ENCODE measurements at places on chromosomes 2 and 18.

DNA sequence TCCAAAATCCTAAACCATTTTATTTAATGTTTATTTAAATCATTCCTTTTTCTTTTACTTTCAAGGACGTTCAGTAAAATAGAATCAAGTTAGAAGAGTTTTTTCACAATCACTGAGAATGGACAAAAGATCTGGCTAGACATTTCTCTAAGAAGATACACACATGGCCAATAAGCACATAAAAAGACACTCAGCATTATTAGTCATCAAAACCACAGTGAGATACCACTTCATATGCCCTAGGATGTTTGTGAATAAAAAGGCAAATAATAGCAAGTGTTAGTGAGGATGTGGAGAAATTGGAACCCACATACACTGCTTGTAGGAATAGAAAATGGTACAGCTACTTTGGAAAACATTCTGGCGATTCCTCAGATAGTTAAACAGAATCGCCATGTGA, 76.1 kb downstream of the RHBDD1 start:
- no peaks in the 10 kb centered on the region for H3K27me3 ChIP-seq
- no peak for DNase-seq
- peaks cover 5% of the 10 kb centered on the region for H3K36me3 ChIP-seq
- peaks cover 6% of the 10 kb centered on the region for H3K4me1 ChIP-seq
- no peak overlapping the region for H3K4me3 ChIP-seq

DNA sequence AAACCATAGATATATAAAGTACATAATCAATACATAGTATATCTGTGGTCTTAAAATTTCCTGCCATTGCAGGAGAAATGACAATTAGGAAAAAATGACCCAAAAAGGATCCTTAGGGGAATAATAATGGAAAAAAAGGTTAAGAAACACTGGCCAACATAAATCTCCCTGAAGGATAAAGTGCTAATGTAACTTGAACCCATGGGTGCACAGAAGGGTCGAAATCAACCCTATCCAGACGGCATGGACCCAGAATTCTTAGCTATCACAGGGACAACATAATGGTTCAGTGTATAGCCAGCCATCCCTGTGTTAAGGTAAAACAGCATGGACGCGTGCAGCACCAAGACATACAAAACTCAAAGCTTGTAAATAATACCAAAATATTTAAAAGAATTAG, 150.8 kb downstream of the DYM start:
- H3K4me3 ChIP-seq: no peak overlapping the region
- DNase-seq: no peak
- no peaks in the 10 kb centered on the region for H3K27me3 ChIP-seq

DNA sequence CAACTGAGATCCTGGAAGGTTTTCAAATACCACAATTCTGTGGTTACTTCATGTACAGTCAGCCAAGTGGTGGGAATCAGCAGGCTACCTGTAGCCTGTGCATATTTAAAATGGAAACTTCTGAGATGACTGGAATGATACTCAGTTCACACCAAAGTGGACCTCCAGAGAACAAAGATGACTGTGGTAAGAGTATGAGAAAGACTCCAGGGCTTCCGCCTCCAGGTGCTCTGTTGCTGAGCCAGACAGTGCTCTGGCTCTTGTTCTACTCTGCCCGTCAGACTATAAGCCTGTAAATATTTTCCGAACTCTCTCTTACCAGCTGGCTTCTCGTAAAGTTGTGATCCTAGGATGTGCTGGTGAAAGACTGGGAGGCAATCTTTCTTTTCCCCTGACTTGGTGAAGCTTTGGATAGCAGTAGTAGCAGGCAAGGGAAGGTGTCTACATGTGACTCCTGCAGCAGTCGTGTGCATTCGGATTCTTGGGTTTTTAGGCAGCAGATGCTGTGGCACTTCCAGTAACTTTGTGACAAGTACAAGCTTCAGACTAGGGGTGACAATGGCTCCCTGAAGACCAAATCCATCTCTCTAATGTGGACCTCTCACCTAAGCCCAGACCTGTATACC, 23.1 kb downstream of the ST3GAL5 start:
- H3K4me3 ChIP-seq: no peak overlapping the region
- no peaks in the 10 kb centered on the region for H3K27me3 ChIP-seq
- peaks cover 18% of the 10 kb centered on the region for H3K36me3 ChIP-seq
- H3K4me1 ChIP-seq: peaks cover 48% of the 10 kb centered on the region
- peak overlapping the region; percentile 14 for H3K27ac ChIP-seq
- no peak for DNase-seq

DNA sequence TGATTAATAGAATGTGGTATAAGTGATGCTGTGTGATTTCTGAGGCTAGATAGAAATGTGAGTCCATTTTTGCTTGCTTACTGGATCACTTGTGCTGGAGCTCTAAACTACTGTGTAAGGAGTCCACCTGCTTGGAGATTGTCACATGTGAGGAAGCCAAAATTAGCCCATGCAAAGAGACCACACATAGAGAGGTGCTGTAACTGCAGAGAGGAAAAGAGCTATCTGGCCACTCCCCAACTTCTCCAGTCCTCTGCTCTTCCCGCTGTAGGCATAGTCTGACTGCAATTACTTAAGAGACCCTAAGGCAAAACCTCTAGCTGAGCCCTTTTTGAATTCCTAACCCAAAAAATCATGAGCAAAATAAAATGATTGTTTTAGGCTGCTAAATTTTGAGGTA, 120.6 kb upstream of the FBXO11 start:
- DNase-seq: no peak
- H3K27ac ChIP-seq: no peak overlapping the region
- no peaks in the 10 kb centered on the region for H3K4me1 ChIP-seq

DNA sequence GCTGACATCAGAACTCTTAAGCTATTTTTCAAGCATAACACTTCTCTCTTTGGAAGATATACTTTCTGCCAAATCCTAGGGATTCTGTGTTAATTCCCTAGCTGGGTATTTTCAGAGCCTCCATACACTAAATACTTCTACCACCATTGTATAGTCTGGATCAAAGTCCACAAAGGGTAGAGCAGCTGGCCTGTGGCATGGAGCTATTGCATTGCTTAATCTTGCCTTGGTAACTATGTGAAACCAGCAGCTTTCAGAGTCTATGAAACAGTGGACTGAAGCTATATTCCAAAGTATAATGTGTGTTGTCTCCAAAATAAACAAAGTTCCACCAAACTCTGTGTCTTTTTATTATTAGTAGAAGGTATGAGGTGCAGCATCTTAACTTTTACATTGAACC, 296.9 kb upstream of the CDH19 start:
- no peaks in the 10 kb centered on the region for H3K36me3 ChIP-seq
- no peak overlapping the region for H3K4me3 ChIP-seq
- H3K27me3 ChIP-seq: no peaks in the 10 kb centered on the region

DNA sequence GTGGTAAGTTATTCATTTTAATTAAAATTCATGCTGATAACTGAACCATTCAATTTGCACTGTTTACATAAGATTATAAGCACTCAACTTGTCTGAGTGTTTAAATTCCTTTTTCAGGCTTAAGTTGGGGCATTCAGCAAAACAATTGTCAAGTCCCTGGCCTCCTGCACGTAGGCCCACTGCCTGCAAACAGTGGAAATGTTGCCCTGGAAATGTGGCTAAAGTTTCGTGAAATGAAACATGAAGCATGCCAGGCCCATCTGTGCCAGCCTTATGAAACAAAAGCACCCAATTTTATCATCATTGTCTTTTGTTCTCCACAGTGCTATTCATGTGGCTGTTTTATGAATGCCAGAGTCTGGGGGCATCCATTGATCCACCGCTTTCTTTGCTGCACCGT, 163.7 kb downstream of the PTGR3 start:
- H3K27me3 ChIP-seq: no peaks in the 10 kb centered on the region
- H3K4me1 ChIP-seq: no peaks in the 10 kb centered on the region
- peaks cover 2% of the 10 kb centered on the region for H3K36me3 ChIP-seq
- H3K27ac ChIP-seq: no peak overlapping the region
- H3K4me3 ChIP-seq: no peak overlapping the region

DNA sequence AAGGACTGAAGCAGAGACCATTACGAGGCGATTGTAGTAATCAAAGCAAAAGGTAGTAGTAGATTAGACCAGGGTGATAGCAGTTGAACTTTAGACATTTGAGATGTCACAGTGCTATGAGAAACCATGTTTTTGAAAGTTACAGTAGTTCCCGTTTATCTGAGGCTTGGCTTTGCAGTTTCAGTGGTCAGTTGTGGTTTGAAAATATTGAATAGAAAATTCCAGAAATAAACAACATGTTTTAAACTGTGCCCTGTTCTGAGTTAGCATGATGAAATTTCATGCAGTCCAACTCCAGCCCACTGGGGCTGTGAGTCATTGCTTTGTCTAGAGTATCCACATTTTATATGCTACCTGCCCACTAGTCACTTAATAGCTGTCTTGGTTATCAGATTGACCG, 47.5 kb downstream of the ZNF638 start:
- peaks cover 20% of the 10 kb centered on the region for H3K4me1 ChIP-seq
- DNase-seq: no peak
- H3K27ac ChIP-seq: peak overlapping the region; percentile 19
- H3K4me3 ChIP-seq: no peak overlapping the region
- no peaks in the 10 kb centered on the region for H3K27me3 ChIP-seq
- H3K36me3 ChIP-seq: peaks cover 48% of the 10 kb centered on the region

GRCh38 chr18:56108478-56109367, 520.7 kb upstream of the TCF4 start:
- H3K4me1 ChIP-seq: no peaks in the 10 kb centered on the region
- DNase-seq: no peak
- no peak overlapping the region for H3K4me3 ChIP-seq
- no peaks in the 10 kb centered on the region for H3K36me3 ChIP-seq

Measured in central memory CD8-positive, alpha-beta T cell (primary cell).